ENCODE measurements at places on chromosomes 1 and 21.
A peak's percentile ranks its signal among the peaks of the same experiment; 100 is the strongest.

GRCh38 chr21:39072468-39072867, 110.8 kb downstream of the PSMG1 start:
- DNase-seq, result no peak

DNA sequence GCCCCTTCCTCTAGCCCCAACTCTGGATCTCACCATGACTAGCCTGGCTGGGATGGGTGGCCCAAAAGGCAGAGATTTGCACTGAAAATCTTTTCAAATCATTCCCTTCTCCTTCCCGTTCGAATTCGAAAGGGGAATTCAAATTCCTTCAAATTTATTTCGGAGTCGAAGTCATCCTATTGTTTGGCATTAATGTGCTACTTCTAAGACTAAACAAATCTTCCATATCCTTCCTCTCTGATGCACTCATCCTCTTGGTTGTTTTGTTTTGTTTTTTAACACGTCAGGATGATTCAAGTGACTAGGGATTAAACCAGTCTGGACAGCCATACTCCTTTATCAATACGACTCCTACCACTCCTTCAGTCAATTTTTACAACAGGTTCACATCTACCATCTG, 95.5 kb upstream of the SGIP1 start:
- no peak for DNase-seq

DNA sequence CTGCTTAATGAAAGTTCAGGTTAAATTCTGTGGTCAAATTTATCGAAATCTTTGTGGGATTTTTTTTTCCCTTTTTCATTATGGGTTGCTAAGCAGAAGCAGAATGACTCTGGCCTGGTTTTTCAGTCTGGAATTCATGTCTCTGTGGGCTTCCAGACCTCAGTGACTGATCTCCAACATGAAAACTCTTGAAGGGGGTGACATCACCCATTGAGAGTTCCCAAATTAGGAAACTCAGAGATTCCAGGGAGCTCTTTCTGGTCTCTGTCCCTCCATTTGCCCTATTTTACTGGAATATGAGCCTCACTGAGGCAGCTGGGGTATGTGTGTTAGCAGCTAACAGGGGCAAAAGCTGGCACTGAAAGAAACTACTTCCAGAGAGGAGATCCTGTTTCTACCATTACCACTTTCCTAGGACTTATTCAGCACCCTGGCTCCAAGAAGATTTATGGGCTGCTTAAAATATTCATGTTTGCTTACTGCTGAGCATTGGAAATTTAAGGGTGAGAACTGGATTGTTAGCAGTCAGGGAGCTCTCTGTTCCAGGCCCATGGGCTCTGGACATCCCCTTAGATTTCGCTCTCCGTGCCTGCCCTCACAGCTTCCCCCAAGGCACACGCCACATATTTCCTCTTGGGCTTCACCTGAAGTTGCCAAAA, 203.4 kb upstream of the SPAG17 start:
- DNase-seq, result no peak

DNA sequence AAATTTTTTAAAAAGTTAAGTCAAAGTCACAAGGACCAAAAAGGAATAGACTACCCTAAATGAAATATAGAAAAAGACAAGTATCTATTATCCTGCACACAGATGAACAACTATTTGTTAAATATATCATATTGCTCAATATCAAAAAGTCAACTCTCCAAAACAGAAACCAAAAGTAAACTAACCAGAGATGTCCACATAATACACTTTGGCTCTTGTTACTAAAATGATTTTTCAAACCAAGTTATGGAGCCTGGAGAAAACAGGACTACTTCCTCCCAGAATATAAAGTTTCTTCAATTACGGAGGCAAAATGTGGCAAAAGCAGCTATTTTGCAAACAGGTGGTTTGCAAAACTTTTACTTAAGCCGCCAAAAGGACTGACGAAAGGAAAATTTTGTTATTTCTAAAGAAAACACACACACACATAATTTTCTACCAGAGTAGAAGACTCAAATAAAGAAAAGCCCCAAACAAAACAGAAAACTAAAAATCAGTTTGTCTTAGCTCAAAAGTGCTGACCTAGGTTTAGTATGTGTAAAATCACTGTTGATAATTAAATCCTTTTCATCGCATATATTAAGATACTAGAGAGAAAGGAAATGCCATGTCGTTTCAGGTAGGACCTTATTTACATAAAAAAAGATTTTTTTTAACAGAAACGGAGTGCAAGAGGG, 1.1 kb downstream of the DPYD start:
- no peak for DNase-seq

GRCh38 chr1:180773210-180773865, 139.4 kb upstream of the KIAA1614 start:
- DNase-seq, result no peak

GRCh38 chr1:21313203-21313885, 23.1 kb upstream of the ECE1 start:
- DNase-seq, result no peak

DNA sequence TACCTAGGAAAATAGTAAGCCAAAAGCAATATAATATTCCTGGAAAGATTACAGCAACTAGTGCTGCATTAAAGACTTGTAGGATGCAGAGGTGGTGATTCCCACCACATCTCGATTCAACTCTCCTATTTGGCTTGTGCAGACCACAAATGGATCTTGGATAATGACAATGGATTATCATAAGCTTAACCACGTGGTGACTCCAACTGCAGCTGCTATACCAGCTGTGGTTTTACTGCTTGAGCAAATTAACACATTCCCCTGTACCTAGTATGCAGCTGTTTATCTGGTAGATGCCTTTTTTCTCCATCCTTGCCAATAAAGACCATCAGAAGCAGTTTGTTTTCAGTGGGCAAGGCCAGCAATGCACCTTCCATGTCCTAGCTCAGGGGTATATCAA, 542.7 kb upstream of the ADGRL4 start:
- no peak for DNase-seq

DNA sequence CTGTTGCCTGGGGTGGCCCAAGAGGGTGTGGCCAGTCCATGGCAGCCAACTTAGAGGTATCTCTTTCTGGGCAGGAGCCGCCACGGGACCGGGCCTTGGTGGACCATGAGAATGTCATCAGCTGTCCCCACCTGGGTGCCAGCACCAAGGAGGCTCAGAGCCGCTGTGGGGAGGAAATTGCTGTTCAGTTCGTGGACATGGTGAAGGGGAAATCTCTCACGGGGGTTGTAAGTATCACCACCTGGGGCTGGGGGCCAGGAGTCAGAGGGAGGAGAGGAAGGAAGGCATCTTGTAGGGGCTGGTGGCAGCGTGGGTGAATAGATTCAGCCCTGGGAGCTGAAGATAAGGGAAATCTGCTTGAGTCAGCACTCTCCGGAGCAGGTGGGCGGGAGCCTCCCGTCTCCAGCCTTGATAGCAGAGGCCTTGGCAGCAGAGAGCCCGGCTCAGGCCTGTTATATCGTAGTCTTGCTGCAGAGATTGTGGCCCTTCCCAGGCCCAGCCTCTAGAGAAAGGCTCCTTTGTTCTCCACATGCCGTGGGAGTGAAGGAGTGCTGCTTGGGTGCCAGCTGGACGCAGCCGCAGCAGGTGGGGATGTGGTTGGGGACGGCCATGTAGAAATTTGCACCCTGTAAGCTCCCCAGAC, 25.4 kb downstream of the PHGDH start:
- DNase-seq, result no peak

- DNase-seq, result peak; percentile 92
These were observed 13.4 kb upstream of the FTCD start for GRCh38 chr21:46168659-46169386.

DNA sequence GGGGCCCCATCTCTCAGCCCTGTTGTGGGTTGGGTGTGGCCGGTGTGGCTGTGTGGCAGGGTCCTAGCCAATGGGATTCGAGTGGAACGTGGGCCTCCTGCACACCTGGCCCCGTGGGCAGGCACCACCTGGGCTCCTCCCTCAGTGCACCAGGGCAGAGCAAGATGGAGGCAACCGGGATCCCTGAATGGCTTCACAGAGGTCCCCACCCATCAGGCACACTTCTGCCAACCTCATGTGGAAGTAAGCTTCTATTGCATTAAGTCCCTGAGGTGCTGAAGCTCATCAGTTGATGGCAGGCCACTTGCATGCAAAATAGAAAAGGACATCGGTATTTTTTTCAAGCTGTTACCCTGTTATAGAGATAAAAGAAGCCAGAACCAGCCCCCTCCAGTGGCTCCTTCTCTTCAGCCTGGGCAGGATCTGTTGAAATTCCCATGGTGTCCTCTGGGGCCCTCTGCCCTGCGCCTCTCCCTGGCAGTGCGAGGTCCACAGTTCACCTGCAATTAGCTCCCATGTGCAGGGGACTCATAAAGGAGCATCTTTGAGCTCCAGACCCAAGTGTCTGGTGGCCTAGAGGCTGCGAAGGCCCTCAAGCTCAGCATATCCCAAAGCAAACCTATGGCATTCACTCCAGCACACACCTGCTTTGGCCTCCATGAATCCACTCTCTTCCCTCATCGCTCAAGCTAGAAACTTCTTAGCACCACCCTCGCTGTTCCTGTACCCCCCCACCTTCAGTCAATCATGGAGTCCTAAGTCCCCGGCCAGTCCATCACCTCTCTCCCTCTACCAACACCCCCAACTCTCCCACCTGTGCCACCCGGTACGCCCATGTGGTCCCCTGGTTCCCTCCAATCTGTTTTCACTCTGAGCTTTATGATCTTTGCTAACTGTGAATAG, 2.1 kb upstream of the SLC45A1 start:
- DNase-seq, result no peak

DNA sequence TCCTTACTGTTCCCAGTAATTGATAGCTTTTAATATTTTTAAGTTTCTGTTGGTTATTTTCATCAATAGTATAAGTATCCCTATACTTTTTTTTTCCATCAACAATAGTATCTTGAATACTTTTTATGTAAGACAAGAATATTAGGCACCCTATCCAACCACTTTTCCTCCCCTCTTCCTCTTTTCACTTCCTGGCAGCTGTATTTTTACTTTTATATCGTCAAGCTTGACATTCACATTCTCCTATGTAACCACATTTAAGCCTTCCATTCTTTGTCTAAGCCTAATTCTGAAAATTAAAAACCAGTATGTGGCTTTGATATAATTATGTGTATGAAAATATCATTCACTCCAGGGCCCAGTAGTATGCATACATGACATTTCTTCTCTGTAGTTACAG, 9.3 kb downstream of the TMEM39B start:
- no peak for DNase-seq

- no peak for DNase-seq
These were observed 83.3 kb upstream of the PGBD5 start for GRCh38 chr1:230509281-230509977.

GRCh38 chr1:93450321-93450720, 2.4 kb downstream of the FNBP1L start:
- no peak for DNase-seq

- no peak for DNase-seq
These were observed 7.2 kb downstream of the CAP1 start for GRCh38 chr1:40047769-40048168.

- DNase-seq, result no peak
These were observed 21.9 kb upstream of the PIK3CD start for GRCh38 chr1:9629445-9630201.

GRCh38 chr1:83515578-83516154, 483.3 kb downstream of the TTLL7 start:
- DNase-seq, result no peak

DNA sequence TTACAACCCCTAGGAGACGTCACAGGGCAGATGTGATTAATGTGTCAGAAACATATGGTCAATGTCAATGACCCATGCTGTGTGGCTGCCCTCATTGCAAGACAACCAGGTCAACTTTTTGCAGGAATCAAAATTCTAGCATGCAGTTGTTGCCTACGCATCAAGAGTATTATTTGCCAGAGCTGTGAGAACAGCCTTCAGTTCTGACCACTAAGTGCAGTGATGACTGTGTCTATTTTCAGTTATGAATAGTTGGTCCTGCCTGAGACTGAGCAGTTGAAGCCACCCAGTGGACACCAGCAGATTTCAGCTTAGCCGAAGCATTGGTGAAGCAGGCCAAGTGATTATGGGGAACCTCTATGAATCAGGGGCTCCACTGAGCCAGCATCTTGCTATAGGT, 47.3 kb downstream of the LYPLAL1 start:
- no peak for DNase-seq

- DNase-seq, result peak; percentile 82
These were observed 96.3 kb upstream of the ST6GALNAC5 start for GRCh38 chr1:76770979-76771378.

DNA sequence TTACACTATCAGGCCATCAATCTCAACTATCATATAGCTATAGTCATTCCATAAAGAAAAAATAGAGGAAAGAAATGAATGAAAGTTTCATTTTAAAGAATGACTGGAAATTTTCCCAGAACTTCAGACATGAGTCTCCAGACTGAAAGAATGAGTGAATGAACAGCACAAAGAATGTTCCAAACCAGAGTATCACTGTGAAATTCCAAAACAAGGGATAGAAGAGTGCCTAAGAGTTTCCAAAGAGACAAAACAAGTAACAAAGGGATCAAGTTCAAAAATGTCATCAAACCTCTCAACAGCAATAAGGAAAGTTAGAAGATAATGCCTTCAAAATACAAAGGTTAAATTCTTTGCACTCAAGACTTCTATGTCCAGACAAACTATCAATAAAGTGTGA, 114.9 kb downstream of the DENND1B start:
- no peak for DNase-seq

- DNase-seq, result no peak
These were observed 685 bp upstream of the DDI2 start for GRCh38 chr1:15616373-15617172.

DNA sequence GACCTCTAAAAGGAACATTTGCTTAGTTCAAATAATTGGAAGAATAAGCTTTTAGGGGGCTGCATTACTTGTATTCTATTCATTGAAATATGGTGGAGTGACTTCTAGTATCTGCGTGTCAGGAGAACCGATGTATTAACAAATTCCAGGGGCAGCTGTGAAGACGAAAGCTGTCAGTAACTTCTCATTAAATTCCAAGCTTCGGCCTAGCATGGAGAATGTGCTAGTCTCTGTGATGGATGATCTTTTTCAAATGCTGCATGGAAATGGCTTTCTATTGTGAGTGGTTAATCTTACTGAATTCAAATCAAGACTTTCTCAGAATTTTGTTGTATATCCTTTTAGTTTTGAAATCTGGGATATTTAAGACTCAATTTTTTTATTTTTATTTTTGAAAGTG, 429.9 kb downstream of the ADGRL2 start:
- no peak for DNase-seq

GRCh38 chr1:86380257-86380861, 15.8 kb downstream of the ODF2L start:
- DNase-seq, result peak; percentile 57

- DNase-seq, result no peak
These were observed 32.2 kb upstream of the TTC4 start for GRCh38 chr1:54683453-54683852.

DNA sequence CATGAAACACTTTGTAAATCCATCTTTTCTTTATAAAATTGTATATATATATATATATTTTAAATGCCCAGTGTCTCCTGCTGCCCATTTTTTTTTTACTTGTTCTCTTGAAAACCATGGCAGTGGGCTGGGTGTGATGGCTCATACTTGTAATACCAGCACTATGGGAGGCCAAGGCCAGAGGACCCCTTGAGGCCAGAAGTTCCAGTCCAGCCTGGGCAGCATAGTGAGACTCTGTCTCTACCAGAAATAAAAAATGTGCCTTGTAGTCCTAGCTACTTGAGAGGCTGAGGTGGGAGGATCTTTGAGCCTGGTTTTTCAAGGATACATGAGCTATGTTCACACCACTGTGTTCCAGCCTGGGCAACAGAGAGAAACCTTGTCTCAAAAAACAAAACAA, 62.2 kb downstream of the HS2ST1 start:
- DNase-seq, result no peak
